ENCODE measurements at places on chromosomes 3 and 15.

- no peak for DNase-seq
Observed at GRCh38 chr3:52243791-52244628, 1.5 kb upstream of the PPM1M start.

GRCh38 chr3:125191256-125191655 is 21.3 kb downstream of the SLC12A8 start:
- DNase-seq = no peak

GRCh38 chr3:105891101-105891500 is 22.3 kb upstream of the CBLB start:
- no peak for DNase-seq

GRCh38 chr15:66570842-66571478 is 5.2 kb upstream of the LCTL start:
- DNase-seq = no peak

DNA sequence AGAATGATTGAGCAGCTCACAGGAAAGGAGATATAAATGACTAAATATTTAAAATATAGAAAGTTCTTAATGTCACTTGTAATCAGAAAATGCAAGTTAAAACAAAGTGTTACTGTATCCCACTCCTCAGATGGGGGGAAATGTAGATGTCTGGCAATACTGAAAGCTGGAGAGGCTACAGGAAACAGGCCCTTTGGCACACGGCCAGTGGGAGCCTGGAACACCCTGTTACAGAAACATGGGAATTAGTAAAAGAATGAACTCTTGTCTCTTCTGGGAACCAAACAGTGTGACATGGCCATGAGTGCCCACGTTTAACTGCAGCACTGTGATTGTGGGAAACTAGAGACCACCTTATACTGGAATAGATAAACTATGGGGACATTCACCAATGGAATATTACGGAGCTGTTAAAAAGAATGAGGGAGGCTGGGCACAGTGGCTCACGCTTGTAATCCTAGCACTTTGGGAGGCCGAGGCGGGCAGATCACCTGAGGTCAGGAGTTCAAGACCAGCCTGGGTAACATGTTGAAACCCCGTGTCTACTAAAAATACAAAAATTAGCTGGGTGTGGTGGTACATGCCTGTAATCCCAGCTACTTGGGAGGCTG is 50.2 kb downstream of the CDCP1 start:
- no peak for DNase-seq

GRCh38 chr3:179949869-179950268 is 86.9 kb downstream of the PEX5L start:
- no peak for DNase-seq

GRCh38 chr3:60674870-60675269 is 576.4 kb downstream of the FHIT start:
- DNase-seq = no peak

DNA sequence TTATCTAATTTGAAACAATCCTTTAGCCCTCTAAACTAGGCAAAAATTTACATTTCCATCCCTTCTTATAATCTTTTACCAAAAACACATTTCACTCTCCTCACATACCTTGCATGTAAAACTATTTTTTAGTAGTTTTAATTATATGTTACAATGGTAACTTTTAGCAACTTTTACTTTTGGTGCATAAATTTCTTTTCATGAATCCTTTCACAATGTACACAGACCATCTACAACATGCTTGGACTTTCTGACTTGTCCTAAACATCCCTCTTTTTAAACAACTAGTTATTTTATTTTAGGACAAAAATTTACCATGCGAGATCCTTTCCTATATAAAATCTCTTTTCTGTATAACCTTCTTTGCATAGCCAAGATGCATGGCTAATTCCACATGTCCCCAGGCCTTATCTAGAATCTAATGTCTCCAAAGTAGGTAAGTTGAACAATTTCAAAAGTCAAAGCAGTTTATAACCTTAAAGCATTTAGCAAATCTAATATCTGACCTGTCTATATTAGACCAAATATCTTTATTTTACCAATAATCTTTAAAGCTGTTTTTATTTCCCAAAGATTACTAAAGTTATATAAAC is 14.4 kb upstream of the ALDH1L1 start:
- DNase-seq = no peak

DNA sequence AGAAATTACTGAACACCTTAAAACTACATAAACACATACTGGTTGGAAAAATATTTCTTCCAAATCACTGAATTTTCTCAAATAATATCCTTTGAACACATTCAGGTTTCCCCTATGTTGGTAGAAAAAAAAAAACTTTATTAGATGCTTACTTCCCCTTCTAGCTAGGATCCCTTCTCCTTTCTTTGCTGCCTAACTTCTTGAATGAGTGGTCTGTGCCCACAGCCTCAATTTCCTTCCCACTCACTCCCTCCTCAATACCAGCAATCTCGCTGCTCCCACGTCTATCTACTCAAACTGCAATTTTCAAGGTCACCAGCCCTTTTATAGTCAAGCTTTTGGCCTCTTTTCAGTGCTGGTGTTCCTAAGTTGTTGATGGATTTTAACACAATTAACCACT is 8.3 kb downstream of the CD200R1 start:
- no peak for DNase-seq

GRCh38 chr3:57006179-57006657 is 54.2 kb upstream of the SPATA12 start:
- no peak for DNase-seq

DNA sequence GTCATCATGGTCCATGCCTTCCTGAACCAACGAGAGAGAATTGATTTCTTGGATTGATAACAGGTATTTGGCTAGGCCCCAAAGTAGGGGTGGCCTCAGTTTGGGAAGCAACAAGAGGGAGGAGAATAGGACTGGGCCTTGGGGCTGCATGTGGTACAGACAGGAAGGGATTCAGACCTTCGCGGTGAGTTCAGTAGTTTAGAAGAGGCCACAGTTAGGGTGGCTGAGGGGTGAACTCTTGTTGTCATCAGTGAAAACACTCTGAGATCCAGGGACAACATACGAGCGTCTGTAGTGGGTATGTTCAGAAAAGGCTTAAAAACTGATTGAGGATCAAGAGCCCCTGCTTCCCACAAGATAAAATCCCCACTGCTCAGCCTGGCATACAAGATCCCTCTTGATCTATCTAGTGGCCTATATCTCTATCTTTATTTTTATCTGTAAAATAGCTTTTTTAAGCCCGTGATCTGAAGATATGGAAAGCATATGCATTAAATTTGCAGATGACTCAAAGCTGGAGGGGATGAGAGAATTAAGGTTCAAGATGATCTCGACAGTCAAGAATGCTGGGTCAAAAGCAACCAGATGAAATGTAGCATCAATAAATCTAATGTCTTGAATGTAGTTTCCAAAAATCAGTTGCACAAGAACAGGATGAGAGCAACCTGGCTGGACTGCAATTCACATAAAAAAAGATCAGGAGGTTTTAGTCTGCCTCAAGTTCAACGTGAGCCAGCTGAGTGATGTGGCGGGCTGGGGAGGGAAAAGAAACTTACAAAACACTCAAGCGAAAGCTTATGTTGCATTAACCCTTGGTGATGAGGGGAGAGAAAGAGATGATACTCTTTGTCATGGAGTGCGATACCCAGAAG is 221.1 kb upstream of the TLE3 start:
- DNase-seq = no peak

- no peak for DNase-seq
Observed at GRCh38 chr3:126380011-126380768, 14.5 kb upstream of the CFAP100 start.

- no peak for DNase-seq
Observed at GRCh38 chr3:129311054-129311902, 32.6 kb downstream of the HMCES start.

DNA sequence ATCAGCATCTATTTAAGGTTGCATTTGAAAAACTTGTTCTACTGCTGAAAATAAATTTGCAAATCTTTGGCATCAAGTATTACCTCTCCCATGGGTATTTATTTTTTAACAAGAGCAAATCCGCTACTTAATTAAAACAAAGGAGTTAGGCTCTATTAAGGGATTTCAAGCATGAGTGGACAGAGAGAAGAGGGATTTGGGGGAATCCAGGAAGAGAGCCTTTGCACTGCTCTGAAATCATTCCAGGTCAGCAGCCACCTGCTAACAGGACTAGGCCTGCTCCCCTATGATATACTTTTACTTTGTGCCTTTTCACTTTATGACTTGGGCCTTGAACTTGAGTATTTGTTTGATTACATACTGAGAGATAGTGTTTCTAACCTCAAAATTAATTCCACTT is 57.1 kb downstream of the IQCH start:
- DNase-seq = no peak

DNA sequence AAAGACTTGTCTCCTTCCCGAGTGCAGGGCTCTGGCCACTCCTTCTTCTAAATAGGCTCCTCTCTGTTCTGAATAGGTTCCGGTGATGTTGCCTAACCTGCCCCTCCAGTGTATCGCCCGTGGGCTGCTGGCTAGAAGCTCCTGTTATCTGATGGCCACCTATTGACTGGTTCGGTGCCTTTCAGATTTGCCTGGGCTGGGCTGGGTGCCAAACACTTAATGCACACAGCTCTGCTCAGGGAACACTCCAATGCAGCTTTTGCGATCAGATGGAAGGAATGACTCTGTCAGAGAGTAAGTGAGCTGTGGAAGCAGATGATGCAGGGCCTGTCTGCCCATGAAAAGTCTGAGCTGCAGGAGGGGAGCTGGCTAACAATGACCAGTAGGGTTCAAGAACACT is 112.9 kb downstream of the CORO2B start:
- no peak for DNase-seq

GRCh38 chr3:49673121-49673714 is 933 bp upstream of the APEH start:
- no peak for DNase-seq

- no peak for DNase-seq
Observed at GRCh38 chr3:25585361-25586166, 79.1 kb downstream of the TOP2B start.

DNA sequence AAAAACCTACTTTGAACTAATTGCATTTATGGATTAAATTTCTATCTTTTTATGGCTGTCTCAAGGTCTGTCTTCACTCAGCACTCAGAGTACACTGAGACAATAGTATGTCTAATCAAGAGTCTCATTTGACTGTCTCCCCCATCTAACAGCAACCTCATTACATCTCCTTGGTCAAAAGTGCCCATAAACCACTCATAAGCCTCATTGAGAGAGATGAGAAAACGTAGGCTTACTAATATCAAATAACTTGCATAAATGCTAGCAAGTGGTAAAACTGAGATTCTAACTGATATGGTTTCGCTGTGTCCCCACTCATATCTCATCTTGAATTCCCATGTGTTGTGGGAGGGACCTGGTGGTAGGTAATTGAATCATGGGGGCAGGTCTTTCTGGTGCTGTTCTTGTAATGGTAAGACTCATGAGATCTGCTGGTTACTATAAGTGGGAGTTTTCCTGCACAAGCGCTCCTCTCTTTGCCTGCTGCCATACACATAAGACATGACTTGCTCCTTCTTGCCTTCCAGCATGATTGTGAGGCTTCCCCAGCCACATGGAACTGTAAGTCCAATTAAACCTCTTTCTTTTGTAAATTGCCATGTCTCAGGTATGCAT is 113.9 kb downstream of the TFDP2 start:
- DNase-seq = no peak

DNA sequence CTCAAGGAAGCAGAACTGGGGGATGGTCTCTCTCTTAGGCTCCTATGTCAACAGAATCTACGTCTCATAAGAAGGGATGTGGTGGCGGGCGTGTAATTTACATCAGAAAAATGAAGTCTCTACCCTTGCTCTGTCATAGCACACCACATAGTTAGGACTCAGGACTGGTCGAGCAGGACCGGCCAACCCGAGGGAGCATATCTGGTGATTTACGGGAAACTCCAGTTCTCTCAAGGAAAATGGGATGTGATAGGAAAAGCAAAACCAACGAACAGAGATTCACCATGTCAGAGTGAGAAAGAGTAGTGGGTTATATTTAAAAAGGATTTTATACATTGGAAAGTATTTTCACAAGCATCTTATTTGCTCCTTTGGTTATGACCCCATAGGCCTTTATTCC is 54.7 kb downstream of the IGF2BP2 start:
- no peak for DNase-seq

All from cortex of kidney (tissue), 1 donor.